Stimulated activated CD4-positive, alpha-beta T cell treated with anti-CD3 and anti-CD28 coated beads, Interleukin-1b, Interleukin-23, amount 100 ng/mL, for 4 hours (primary cell): ENCODE measurements at places on chromosomes 6 and 20.

DNA sequence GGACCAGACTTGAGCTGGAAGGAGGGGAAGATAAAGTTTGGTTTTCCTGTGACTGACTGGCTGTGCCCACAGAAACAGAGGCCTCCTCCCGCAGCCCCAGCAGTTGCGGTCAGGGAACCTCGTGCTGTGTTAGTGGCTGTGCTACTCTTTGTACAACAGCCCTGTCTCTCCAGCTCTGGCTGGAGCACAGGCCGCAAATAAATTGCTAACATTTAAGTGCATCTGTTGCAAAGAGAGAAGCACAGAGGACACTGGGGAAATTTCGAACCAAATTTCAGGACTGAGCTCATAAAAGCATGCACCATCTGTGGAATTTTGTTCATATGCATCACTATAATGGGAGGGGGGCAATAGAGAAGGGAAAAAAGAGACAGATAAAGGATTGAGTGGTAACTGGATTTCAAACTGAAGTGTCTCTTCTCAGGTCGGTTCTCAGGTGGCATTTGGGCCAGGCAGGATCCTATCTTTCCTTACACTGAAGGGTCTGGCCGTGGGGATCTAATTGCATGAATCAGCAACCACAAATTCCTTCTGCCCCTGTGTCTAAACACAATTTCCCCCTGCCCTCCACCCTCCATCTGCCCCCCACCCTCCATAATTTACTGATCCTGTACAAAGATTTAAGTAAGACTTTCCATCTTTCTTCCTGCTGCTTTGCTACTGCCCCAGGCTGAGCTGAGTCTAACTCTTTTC, 88.9 kb upstream of the ATXN1 start:
- no peak for DNase-seq

DNA sequence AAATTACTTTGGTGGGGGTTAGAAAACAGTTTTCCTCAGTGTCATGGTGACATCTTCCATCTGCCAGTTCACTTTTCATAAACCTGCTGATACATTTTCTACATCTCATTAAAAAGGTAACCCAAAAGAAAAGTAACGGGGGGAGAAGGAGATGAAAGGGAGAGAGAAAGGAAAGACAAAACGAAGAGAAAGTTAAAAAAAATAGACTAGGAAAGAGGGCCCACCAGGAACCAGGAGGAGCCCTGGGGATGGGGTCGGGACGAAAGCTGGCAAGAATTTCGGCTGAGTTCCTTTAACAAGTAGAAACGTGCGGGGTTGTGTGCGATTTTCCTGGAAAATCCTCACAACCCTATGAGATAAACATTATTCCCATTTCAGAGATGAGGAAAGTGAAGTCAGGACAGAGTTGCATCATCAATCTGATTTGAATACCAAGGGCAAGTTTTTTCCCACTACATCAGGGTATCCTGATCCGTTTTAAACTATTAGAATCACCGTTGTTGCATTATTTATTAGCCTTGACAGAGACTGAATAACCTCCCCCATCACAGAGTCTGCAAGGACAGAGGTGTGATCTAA, 53.4 kb upstream of the TPD52L1 start:
- no peak for DNase-seq

- DNase-seq, result no peak
Measured at GRCh38 chr20:61055180-61056010, 196.7 kb upstream of the CDH4 start.

GRCh38 chr6:148780918-148781436, 34.1 kb downstream of the UST start:
- DNase-seq, result no peak

GRCh38 chr6:107419733-107420132, 39.6 kb downstream of the PDSS2 start:
- no peak for DNase-seq

GRCh38 chr6:154951345-154952200, 43.5 kb upstream of the TIAM2 start:
- no peak for DNase-seq

DNA sequence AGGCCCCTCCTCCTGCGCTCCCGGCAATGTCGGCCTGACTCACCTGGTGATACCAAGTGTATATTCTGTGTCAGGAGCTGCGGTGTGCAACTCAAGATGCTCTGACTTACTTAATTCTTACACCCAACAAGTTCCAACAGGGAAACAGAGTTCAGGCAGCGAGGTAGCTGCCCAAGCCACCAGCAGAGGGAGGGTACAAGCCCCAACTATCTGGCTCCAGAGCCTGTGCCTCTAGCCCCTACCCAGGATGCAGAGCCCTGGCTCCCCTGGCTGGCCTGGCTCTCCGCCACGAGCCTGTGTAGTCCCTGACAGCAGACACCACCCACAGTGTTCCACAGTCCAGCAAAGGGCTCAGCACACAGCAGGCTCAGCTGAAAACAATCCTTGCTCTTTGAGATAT, 34.9 kb downstream of the C20orf203 start:
- DNase-seq, result no peak

- DNase-seq, result no peak
Measured at GRCh38 chr20:33481431-33481941, 8.4 kb upstream of the CBFA2T2 start.

- DNase-seq, result no peak
Measured at GRCh38 chr6:159985296-159985945, 16.5 kb downstream of the IGF2R start.

GRCh38 chr6:137471497-137471896, 22.7 kb downstream of the OLIG3 start:
- no peak for DNase-seq

DNA sequence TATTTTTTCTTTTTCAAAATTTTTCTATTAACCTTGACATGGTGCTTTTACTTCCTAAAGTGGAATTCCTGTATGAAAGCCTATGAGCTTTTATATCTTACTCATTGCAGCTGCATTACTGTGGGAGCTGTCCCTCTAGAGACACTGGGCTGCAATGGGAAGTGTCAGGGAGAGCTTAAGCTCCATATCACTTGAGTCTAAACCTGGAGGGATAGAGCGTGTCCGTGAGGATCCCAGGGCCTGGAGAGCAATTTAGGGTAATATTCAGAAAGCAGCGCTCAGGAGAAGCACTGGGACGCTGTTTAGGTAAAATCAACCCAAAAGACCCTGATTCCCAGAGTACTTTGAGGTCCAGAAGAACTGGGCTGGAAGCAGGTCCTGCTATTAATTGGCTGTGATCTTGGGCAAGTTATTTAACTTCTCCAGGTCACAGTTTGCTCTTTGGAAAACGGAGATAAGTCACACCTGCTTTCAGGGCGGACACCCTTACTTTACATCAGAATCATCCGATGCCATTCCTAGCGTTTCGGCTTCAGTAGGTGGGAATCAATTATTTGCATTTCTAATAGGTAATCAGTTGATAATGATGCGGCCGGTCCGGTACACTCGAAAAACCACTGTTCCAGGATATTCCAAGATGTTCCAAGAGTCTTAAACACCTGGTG, 628 bp upstream of the ERGIC3 start:
- no peak for DNase-seq

GRCh38 chr6:37630281-37630799, 67.3 kb downstream of the MDGA1 start:
- DNase-seq, result no peak

DNA sequence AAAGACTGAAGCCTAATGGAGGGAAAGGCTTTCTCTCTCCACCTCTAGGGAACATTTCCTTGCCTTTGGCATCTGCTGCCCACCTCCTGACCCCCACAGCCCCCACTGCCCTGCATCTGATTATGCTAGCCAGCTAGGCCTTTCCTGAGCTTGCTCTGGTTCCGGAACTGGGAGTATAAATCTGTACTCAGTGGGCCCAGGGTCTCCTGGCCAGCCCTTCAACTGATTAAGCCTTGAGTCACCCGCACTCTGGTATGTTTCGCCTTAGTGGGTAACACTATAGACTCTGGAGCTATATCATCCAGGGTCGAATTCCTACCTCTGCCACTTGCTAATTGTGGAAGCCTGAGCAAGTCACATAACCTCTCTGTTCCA, 45.6 kb upstream of the RIPOR2 start:
- no peak for DNase-seq

GRCh38 chr6:111865049-111865585, 8.1 kb downstream of the FYN start:
- DNase-seq, result no peak

- no peak for DNase-seq
Measured at GRCh38 chr20:48458601-48459385, 369.0 kb downstream of the PREX1 start.

- DNase-seq, result no peak
Measured at GRCh38 chr6:167750956-167751358, 75.8 kb upstream of the AFDN start.

DNA sequence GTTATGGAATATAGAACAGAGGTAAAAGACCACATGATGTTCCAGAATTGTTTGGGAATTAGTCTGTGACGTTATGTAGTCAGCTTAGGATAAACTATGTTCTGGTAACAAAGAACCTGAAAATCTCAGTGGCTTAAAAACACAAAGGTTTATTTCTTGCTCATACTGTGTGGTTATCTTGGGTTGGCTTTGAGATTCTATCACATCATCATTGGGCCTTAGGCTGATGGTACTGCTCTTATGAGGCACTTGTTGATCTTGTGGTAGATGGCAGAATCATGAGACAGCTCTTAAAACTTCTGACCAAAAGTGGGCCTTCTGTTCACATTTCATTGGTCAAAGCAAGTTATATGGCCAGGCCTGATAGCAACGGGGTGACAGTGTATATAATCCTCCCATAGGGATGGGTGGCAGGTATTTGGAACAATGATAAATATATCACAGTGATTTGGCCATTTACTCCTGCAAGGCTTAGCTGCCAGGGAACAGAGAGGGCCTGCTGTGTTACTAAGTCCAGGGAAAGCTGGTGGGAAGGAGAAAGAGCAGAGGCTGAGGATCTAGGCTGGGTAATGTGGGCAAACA, 13.5 kb downstream of the DHX35 start:
- no peak for DNase-seq

DNA sequence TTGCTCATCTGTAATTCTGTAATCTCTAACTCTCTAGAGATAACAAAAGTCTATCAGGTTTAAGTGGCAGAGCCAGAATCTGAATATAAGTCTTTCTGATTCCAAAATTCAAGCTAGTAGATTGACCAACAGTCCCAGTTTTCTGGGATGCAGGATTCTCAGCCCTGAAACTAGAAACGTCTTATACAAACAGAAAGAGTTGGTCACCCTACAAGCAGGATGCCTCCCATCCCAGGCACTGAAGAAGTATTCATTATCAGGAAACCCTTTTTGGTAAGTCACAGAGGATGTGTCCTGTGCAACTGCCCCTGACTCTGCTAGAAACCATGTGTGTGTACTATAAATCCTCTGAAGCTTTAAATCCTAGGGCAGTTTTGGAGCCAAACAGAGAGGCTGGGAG, 135.0 kb downstream of the CARMIL1 start:
- DNase-seq, result no peak

DNA sequence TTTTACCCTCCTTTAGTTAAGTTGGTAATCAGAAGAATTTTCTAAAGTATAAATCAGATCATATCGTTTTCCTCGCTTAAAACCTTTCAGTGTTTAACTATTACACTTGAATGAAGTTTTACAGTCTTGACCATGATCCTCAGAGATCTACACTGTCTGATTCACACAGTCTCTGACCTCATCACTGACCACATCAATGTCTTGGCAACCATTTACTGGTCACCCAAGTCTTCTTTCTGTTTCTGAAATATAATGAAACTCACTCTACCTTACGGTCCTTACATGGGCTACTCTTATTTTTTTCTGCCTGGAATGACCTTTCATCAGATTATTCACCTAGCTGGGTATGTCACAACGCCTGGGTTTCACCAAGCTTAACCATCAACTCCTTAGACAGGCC, 71.4 kb downstream of the ADGB start:
- DNase-seq, result no peak
